Sciatic nerve (tissue), 2 donors: ENCODE measurements at places on chromosomes 2 and 18.

- no peak for DNase-seq
Measured at GRCh38 chr2:236971131-236971821, 114.4 kb upstream of the COPS8 start.

DNA sequence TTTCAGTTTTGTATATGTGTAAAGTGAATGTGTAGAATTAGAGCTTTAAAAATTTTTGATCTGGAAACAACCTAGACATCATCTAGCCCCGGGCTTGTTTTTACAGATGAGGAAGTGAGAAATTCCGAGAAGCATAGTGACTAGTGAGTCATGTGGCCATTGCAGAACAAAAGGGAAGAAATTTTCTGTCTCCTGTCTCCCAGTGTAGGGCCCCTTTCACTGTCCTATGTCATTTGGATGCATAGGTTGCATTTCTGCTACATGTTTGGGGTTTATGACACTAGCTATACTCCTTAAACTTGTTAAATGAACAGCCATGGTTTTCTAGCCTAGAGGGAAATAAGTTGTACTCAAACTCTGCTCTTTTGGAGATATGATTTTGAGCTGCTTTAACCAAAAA lies 84.6 kb downstream of the PLCL1 start:
- no peak for DNase-seq

DNA sequence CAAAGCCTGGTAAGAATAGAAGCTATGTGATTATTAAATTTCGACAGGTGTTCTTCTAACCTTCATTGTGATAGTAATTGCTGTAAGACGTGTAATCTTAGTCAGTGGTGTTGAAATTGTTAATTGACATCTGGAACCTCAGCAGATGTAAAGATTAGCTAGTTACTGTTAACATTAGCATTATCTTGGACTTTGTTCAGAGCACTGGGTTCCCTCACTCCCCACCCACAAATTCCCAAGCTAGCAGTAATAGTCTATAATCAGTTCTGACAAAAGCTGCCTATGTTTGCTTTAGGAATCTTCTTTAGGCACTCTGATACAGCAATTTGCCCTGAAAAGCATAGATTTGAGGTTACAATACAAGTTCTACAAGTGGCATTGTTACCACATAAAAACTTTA lies 233.7 kb downstream of the EN1 start:
- DNase-seq: no peak

- no peak for DNase-seq
Measured at GRCh38 chr2:68564426-68564825, 79.0 kb upstream of the PROKR1 start.

DNA sequence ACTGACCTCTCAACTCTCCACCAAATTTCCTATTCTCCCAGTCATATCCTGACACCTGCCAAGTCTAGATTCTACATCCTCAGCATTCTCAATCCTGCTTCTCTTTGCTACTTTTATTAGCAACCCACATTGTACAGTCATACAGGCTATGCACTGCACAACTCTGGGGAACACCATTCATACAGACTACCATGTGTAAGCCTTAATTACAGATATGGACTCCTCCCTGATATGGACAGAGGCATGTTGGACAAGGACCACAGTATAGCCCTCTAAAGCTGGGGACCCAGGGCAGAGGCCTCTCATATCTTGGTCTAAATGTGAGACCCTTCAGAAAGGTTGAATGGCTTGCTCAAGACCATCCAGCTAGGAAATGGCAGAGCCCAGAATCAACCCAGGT lies 36.3 kb downstream of the BOLA3 start:
- no peak for DNase-seq

- DNase-seq: no peak
Measured at GRCh38 chr2:52818958-52819357, 948.6 kb upstream of the CHAC2 start.

- DNase-seq: no peak
Measured at GRCh38 chr18:24914685-24915084, 437.3 kb downstream of the ZNF521 start.

DNA sequence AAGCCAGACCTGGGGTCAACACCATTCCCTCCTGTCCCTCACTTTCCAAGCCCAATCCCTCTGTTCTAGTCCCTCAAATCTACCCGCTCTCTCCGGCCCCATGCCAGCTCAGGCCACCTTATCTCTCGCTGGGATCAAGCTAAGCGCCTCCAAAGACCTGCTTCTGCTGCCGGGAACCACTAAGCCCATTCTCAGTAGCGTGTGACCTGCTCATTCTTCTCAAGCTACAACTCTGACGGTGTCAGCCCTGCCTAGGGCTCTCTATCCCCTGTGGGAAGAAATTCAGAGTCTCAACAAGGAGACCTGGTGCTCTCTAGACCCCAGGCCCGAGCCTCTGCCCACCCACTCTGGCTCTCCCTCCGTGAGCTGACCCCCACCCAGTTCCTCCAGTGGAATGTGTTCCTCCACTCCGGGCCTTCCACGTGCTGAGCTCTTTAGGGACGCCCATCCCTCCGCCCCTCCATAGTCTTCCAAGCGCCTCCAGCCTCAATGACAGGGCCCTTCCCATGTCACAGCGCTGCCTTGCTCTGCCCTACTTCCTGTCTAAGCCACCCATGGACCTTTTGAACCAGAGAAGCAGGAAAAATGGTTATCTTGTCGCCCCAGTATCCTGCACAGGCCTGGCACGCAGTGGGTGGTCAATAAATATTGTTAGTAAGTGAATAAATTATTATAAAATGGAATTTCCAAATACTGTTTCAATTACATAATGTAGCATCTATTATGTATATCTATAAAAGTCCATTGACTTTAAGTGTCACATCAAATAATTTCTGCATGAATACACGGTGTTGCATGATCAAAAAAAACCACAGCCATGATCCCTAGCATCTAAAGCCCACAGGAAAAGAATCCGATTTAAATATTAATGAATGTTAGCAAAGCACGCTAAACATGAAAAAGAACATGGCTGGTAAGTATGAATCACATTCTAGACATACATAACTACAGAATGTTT lies 127.6 kb downstream of the ZNF516 start:
- DNase-seq: peak; percentile 47

- DNase-seq: no peak
Measured at GRCh38 chr2:188964976-188965546, 9.1 kb upstream of the COL3A1 start.

- DNase-seq: no peak
Measured at GRCh38 chr2:85719609-85720240, 25.6 kb downstream of the GNLY start.

DNA sequence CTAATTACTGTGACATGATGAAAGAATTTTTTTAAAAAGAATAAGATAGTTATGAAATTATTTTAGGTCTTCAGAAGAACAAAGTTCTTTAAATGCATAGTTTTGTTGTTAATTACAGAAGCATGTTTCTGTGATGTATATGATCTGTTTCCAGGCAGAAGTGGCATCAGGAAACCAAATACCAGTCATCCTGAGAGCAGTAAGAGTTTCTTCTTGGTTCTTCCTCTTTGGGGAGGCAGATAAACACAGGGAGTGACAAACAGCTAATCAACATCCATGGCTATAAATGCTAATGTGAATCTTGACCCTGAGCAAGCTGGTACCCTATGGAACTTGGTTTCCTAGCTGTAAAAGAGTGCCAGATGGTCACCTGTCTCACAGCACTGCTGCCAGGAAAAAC lies 29.2 kb downstream of the WIPF1 start:
- no peak for DNase-seq

- peak; percentile 17 for DNase-seq
Measured at GRCh38 chr2:84844141-84844540, 36.7 kb downstream of the TRABD2A start.

DNA sequence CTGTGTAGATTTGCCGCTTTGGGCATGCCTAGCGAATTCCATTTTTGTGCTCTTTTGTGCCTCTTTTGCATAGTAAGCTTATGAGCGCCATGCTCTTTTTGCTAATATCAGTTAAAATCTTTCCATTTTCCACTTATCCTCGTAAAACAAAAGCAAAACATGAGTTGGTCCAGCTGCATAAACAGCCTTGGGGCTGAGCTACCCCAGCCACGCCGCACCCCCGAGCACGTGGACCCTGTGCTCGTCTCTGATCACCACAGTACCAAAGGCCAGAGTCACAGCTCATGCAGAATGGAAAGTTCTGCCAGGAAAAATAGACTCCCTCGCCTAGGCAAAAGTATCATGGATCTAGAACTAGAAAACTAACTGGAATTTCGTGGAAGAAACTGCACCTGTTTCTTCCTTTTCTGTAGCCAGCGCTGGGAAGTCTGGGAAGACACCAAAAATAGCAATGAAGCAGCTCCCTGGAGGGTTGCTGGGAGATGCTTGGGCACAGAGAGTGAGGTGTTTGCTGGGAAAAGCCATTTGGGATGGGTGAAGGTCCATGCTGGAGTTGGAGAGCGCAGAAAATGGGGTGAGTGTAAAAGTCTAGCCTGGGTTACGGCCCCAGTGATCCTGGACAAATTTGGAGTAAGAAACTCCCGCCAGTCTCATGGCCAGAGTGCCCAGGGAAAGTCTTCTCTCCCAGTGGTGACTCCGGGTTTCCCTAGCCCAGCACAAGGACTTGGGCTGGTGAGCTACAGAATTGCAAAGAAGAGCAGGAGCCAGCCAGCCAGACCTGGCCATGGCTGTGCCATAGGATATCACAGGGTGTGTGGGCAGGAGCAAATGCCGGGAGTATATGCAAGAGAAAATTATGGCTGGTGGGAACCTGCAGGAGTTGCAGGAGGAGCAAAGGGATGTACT lies 218.4 kb downstream of the GBX2 start:
- peak; percentile 59 for DNase-seq

- no peak for DNase-seq
Measured at GRCh38 chr2:110677080-110677479, 783 bp downstream of the BUB1 start.

- DNase-seq: peak; percentile 84
Measured at GRCh38 chr2:205766779-205767359, 84.6 kb downstream of the NRP2 start.

GRCh38 chr2:67232936-67233335 lies 164.2 kb upstream of the ETAA1 start:
- DNase-seq: no peak

GRCh38 chr2:134327367-134327766 lies 73.5 kb downstream of the MGAT5 start:
- no peak for DNase-seq

- DNase-seq: no peak
Measured at GRCh38 chr2:184646177-184646576, 47.8 kb downstream of the ZNF804A start.

GRCh38 chr2:59389240-59389639 lies 1148.1 kb upstream of the FANCL start:
- no peak for DNase-seq

DNA sequence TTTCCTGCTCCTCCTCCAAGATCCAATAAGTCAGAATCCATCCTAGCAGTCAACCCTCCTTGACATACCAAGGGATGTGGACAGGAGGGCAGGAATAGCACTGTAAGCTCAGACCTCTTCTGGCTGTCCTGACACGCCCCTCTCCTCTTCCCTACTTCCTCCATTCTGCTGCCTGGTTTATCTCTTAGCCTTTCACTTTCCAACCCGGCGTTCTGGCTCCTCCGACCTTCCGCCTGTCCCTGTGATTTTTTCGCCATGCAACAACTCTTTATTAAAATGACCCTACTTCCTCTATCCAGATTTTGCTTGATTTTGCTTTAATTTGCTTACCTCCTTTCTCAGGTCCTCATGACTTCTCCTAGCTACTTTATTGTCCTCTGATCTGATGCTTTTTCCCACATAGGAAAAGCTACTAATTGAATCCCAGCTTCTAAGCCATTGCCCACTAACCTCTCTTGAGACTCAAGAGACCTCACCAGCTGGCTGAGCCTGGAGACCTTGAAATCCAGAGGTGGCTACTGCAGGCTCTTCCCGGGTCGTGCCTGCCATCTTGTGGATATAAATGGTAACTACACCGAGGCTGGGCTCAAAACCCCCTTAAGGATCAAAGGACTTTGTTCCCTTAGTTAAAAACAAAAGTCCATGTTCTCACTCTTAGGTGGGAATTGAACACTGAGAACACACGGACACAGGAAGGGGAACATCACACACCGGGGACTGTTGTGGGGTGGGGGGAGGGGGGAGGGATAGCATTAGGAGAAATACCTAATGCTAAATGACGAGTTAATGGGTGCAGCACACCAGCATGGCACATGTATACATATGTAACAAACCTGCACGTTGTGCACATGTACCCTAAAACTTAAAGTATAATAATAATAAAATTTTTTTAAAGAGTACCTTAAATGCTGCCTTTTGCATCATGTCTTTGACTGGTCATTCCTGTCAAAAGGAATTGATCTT lies 139.4 kb downstream of the AKAIN1 start:
- DNase-seq: peak; percentile 62

- no peak for DNase-seq
Measured at GRCh38 chr2:176392744-176393414, 123.6 kb downstream of the MTX2 start.

DNA sequence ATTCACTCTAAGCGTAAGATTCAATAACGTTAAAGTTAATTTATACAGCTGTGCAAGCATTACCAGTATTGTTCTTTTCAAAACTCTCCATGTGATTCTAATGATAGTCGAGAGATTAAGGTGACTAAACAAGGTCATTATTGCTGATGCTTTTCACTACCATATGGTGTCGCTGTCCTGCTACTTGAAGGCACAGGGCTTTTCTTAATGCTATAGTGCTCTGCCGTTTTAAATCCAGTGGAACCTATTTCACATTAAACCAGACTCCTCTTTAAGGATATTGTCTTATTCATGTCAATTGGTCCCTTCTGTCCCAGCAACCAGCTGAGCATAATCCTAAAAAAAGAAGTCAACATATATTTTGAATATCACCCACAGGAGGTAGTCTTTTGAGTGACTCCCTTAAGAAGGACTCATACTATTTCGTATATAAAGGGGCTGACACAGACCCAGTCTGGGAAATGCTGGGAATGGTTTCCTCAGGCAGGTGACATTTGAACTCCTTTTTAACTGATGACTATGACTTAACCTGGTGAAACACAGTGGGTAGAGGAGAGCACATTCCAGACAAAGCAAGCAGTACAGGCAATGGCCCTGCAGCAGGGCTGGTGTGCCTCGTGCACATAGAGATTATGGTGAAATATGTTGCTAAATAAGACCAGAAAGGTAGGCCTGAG lies 53.9 kb upstream of the CYTIP start:
- DNase-seq: no peak

- no peak for DNase-seq
Measured at GRCh38 chr2:96264656-96265348, 995 bp downstream of the TMEM127 start.

GRCh38 chr18:48620071-48620470 lies 81.2 kb downstream of the CTIF start:
- DNase-seq: no peak

GRCh38 chr2:174485788-174486562 lies 854 bp downstream of the GPR155 start:
- no peak for DNase-seq

- no peak for DNase-seq
Measured at GRCh38 chr2:241261628-241262027, 53.8 kb downstream of the HDLBP start.

- no peak for DNase-seq
Measured at GRCh38 chr2:178891959-178892485, 84.8 kb upstream of the TTN start.
